Calu3 (cell line): ENCODE measurements at places on chromosomes 6 and 20. TPM values are rescaled to one million over a fixed set of nuclear protein-coding genes. Genes with fewer than 3 reads are reported as not detected.

- H3K36me3 ChIP-seq, result no peaks in the 10 kb centered on the region
- no peaks in the 10 kb centered on the region for H3K4me1 ChIP-seq
- H3K27ac ChIP-seq, result no peak overlapping the region
- no peak for DNase-seq
Observed at GRCh38 chr6:84601366-84601765, 163.0 kb downstream of the TBX18 start.

DNA sequence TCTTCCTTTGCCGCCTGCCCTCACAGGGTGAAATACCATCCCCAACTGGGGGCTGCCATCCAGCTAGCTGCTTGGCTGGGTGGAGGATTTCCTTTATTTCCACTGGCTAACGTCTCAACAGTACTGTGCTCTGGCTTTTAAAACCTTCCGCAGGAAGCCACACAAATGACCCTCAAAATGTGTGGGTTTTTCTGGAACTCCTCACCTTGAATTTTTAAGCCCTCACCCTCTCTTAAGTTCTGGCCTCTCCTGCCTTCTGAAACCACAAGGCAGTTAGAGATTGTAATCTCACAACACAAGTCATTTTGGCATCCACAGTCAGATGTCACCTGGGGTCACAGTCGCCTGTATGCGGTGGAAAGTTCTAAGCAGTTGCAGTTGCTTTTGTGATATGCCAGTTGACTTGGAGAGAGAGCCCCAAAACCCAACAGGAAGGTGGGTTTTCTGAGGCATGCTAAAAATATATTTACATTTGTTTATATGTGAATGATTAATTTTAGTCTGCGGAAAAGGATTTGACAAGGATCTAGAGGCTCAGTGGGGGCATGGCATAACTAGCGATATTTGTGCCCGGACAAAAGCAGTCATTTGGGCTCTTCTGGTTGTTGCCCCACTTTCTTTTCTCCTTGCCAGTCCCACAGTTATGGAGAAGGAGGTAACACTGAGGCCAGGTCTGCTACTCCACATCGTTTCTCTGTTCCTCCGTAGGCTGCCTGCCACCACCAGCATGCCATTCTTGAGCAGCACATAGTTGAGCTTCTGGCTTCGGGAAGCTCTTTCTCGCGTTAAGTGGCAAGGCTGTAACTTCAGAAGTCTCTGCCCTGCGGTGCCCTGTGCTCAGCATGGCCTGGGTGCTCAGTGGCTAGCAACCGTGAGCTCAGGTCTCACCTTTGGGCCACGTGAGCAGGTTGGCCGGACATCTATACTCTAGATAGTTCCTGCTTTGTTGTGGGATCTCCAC lies 335.3 kb downstream of the CD83 start:
- no peaks in the 10 kb centered on the region for H3K27me3 ChIP-seq
- H3K27ac ChIP-seq, result no peak overlapping the region
- no peak for DNase-seq
- H3K36me3 ChIP-seq, result no peaks in the 10 kb centered on the region

DNA sequence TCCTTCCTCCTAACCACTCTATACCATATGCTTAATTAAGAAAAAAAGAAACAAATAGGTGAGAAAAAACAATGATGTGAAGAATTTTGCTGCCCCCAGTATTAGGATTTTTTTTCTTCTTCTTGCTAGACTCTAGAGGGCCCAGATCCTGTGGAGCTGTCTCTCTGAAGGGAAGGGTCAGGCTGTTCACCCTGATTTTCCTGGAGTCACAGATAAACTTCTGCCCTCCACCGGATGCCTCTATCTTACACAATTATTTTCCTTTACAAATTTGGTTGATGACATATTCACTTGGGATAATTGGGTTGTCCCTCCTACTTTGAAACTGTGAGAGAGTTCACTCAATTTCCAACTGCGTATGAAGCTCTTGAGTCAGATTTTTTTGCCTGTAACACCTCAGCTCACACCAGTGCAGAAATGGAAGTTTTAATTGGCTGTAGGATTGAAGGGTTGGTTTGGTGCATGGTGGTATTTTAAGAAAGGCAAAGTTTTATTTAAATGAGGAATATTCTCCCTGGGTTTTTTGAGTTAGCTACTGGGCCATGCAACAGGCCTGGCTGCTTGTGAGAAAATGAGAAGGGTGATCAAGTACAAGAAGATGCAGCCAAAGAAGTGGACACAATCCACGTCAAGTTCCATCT lies 73.7 kb upstream of the ESR1 start:
- no peak for DNase-seq
- no peak overlapping the region for H3K27ac ChIP-seq
- H3K36me3 ChIP-seq, result no peaks in the 10 kb centered on the region
- no peaks in the 10 kb centered on the region for H3K27me3 ChIP-seq

DNA sequence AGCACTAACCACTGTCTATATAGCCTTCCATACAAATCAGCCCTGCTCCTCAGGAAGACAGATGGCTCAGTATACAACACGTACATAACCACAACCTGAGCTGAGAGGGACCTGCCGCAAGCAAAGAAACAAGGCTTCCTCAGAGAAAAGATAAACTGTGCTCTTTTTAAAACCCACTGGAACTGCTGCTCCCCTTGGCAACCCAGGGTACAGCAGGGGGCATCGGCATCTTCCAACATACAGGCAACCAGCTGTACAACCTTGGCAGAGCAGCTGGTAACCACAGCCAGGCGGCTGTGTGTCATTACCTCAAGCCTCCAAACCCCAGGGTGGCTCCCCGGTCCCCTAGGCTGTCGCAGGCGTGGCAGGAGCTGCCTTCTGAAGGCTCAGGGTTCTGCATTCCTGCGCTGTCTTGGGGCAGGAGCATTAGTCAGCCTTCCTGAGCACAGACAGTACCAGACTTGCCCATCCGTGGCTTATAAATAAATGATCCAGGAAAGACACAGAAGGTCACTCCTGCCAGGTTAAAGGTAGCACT lies 249.5 kb downstream of the ADGRG6 start:
- no peak overlapping the region for H3K4me3 ChIP-seq
- H3K27ac ChIP-seq, result no peak overlapping the region
- H3K36me3 ChIP-seq, result no peaks in the 10 kb centered on the region
- peaks cover 23% of the 10 kb centered on the region for H3K4me1 ChIP-seq
- H3K27me3 ChIP-seq, result no peaks in the 10 kb centered on the region

DNA sequence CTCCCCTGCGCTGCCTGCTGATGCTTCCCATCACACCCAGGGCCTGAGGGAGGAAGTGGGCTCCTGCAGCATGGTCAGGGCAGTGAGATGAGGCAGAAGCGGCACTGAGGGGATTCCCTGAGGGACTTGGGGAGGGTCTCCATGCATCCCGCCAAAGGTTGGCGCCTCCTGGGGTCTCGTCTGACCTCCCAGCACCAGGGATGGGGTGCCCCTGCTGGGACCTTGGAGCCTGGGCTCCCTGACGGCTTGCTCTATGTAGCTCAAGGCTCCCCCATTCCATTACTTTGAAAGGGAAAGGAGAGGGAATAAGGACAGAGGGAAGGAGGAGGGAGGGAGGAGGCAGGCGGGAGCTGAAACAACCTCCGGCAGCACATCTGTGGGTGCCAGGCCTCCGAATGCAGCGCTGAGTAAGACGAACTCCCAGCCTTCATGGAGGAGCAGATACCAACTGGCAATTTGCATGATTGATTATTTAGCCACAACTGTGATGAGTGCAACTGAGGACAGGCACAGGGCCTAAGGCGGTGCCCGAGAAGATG lies 259.3 kb downstream of the ERMARD start:
- peaks cover 15% of the 10 kb centered on the region for H3K27me3 ChIP-seq
- H3K36me3 ChIP-seq, result no peaks in the 10 kb centered on the region
- no peak for DNase-seq
- H3K4me3 ChIP-seq, result no peak overlapping the region
- no peak overlapping the region for H3K27ac ChIP-seq

DNA sequence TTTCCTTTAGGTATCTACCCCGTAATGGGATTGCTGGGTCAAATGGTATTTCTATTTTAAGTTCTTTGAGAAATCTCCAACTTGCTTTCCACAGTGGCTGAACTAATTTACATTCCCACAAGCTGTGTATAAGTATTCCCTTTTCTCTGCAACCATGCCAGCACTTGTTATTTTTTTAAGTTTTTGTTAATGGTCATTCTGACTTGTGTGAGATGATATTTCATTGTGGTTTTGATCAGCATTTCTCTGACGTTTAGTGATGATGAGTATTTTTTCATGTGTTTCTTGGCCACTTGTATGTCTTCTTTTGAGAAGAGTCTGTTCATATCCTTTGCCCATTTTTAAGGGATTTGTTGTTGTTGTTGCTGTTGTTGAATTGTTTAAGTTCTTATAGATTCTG lies 871.1 kb downstream of the KIF16B start:
- H3K36me3 ChIP-seq, result no peaks in the 10 kb centered on the region
- H3K27ac ChIP-seq, result no peak overlapping the region
- no peak overlapping the region for H3K4me3 ChIP-seq
- DNase-seq, result no peak
- H3K27me3 ChIP-seq, result no peaks in the 10 kb centered on the region

DNA sequence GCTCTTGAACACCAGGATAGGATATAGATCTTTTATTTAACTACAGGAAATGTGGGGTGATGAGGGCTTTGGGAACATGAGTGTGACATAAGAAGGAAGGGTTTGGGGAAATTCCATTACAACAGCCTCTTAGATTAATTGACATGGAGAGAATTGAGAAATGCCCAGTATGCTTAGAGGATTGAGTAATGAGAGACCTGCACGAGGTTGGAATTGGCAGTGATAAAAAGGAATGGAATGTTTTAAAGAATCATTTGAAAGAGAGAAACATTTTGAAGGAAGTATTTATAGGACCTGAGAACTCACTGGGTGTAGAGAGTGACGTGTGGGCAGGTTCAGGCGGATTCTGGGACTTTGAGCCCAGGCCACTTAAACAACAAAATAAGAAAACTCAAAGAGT lies 227.0 kb downstream of the BMP2 start:
- DNase-seq, result peak; percentile 25
- H3K4me3 ChIP-seq, result peak overlapping the region; percentile 8
- H3K4me1 ChIP-seq, result peaks cover 35% of the 10 kb centered on the region
- peak overlapping the region; percentile 93 for H3K27ac ChIP-seq

GRCh38 chr6:84847390-84848160 lies 83.2 kb upstream of the TBX18 start:
- H3K4me1 ChIP-seq, result no peaks in the 10 kb centered on the region
- H3K27me3 ChIP-seq, result no peaks in the 10 kb centered on the region
- DNase-seq, result no peak
- no peaks in the 10 kb centered on the region for H3K36me3 ChIP-seq
- H3K4me3 ChIP-seq, result no peak overlapping the region

- DNase-seq, result no peak
- H3K27me3 ChIP-seq, result peaks cover 13% of the 10 kb centered on the region
- H3K4me3 ChIP-seq, result no peak overlapping the region
- H3K27ac ChIP-seq, result no peak overlapping the region
- H3K4me1 ChIP-seq, result peaks cover 14% of the 10 kb centered on the region
Observed at GRCh38 chr6:99344289-99344688, 5.2 kb downstream of the FAXC start.

DNA sequence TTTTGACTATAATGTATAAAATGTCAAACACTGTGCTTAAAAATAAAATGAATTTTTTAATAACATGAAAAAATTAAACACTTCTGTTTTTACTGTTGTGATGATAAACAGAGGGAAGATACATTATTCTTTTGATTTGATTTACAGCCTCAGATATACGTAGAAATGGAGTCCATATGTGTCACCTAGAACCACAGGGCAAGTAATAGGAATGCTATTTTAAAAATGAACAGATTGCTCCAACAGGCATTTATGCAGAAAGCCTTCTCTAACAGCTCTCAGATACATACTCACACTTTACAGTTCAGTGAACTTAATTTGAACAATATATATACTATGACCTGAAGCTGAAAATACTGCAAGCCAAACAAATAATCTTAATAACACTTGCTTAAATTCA lies 1551.0 kb downstream of the GRIK2 start:
- no peak overlapping the region for H3K27ac ChIP-seq
- no peaks in the 10 kb centered on the region for H3K27me3 ChIP-seq
- no peak overlapping the region for H3K4me3 ChIP-seq

DNA sequence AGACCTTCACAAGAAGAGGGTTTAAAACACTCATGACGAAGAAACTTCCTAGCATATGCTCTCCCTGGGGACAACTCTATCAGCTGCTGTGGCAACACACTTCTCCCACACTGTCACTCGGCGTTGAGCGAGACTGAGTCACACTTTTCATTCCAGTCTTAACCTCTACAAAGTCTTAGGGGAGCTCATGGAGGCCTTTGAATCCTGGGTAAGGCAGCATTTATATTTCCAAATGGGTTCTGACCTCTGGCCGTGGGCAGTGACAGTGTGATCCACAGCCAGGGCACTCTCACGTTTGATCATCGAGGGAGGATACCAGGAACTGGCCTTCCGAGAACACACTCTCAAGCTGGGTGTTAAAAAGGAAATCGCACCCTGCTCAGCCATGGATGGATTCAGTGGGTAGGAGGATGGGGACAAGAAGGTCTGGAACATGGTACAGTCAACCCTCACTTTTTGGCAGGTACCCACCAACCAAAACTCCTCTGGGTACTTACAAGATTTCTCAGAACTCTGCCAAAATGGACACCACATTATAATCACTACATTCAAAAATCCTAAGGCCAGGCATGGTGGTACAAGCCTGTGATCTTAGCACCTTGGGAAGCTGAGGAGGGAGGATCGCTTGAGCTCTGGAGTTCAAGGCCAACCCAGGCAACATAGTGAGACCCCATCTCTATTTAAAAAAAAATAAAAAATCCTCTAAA lies 19.6 kb downstream of the RRBP1 start:
- H3K4me3 ChIP-seq, result no peak overlapping the region
- H3K36me3 ChIP-seq, result peaks cover 15% of the 10 kb centered on the region
- H3K27ac ChIP-seq, result no peak overlapping the region
- no peaks in the 10 kb centered on the region for H3K4me1 ChIP-seq

- peaks cover 6% of the 10 kb centered on the region for H3K4me1 ChIP-seq
- H3K27me3 ChIP-seq, result peaks cover 78% of the 10 kb centered on the region
- H3K27ac ChIP-seq, result no peak overlapping the region
- DNase-seq, result no peak
Observed at GRCh38 chr20:63433756-63434531, 38.5 kb downstream of the KCNQ2 start.

DNA sequence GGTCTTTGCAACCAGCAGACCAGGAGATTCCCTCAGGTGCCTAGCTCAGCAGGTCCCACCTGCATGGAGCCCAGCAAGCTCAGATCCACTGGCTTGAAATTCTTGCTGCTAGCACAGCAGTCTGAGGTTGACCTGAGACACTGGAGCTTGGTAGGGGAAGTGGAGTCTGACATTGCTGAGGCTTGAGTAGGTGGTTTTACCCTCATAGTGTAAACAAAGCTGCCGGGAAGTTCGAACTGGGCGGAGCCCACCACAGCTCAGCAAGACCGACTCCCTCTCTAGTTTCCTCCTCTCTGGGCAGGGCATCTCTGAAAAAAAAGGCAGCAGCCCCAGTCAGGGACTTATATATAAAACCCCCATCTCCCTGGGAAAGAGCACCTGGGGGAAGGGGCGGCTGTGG lies 34.3 kb downstream of the PRSS35 start:
- no peaks in the 10 kb centered on the region for H3K27me3 ChIP-seq
- peak; percentile 5 for DNase-seq
- H3K36me3 ChIP-seq, result no peaks in the 10 kb centered on the region
- H3K27ac ChIP-seq, result no peak overlapping the region

The PDYN gene
- not detected in 2 replicates for total RNA-seq

The DNAH8 gene
- total RNA-seq, result 0.05 TPM in 1 of 2 replicates, not detected in the other

The BTNL2 gene
- total RNA-seq, result not detected in 2 replicates

The FRS3 gene
- total RNA-seq, result 5.0 and 6.6 TPM in 2 replicates

The ESR1 gene
- total RNA-seq, result 0.29 and 0.50 TPM in 2 replicates
